Pons (tissue), 1 donor: ENCODE measurements at places on chromosomes 16 and 17.

GRCh38 chr16:25893332-25893731 lies 201.6 kb downstream of the HS3ST4 start:
- DNase-seq, result no peak

DNA sequence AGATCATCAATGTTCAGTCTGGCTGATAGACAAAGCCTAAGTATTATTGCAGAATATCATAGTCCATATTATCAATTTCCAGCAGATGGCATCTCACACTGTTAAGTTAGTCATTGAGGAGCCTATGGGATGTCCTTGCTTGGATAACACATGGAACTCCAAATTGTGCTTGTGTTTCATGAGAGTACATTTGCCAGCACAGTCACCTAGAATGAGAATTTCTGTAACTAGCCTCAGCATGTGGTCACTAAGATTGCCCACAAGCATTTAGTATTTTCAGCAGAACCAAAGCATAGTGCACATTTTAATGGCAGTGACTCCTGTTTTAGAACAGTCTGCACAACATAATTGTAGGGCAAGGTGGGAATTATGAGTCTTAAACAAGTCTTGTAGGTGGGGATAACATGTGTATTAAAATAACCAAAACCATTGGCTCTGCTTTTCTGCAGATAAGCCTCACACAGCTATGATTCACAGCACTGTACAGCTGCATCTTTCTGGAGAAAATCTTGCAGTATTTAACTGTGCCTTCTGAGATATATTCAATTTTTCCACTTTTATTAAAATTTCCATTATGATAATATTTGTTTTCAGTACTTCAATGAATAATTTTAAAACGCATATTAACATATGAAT lies 882.8 kb upstream of the SOX9 start:
- peak; percentile 68 for DNase-seq

- peak; percentile 77 for DNase-seq
Observed at GRCh38 chr17:43308999-43309398, 75.2 kb upstream of the RNU2-1 start.

GRCh38 chr16:84207879-84208278 lies 16.9 kb downstream of the ADAD2 start:
- no peak for DNase-seq

GRCh38 chr17:16512011-16512410 lies 20.0 kb upstream of the LRRC75A start:
- DNase-seq, result no peak
